ENCODE measurements at places on chromosomes 2 and 18. TPM values are rescaled to one million over a fixed set of nuclear protein-coding genes. Genes with fewer than 3 reads are reported as not detected.

FNDC4 gene
- 136 TPM for total RNA-seq

SH3RF3 gene
- total RNA-seq = 20.4 TPM

AP1S3 gene
- 0.61 TPM for total RNA-seq

EFR3B gene
- 2.0 TPM for total RNA-seq

ANKAR gene
- 6.6 TPM for total RNA-seq

MOGAT1 gene
- 0.74 TPM for total RNA-seq

GALNT3 gene
- total RNA-seq = 1.1 TPM

SKOR2 gene
- not detected for total RNA-seq

GDF7 gene
- 1.2 TPM for total RNA-seq

NEMP2 gene
- 6.5 TPM for total RNA-seq

EPHA4 gene
- 23.1 TPM for total RNA-seq

FAM110C gene
- 1.4 TPM for total RNA-seq

IL1RN gene
- 8.9 TPM for total RNA-seq

GRCh38 chr2:6368281-6368680 lies 497.4 kb downstream of the CMPK2 start:
- DNase-seq = no peak

- peak; percentile 83 for DNase-seq
These were observed at the start of gene GAL3ST2 for GRCh38 chr2:241776336-241777169. GAL3ST2 (plus strand) TSS chr2:241776822; CDS start chr2:241776956, 134 bp downstream.

GRCh38 chr18:45627204-45627526 lies 11.9 kb downstream of the SLC14A2 start:
- no peak for DNase-seq

GRCh38 chr2:239727182-239727775 lies 297.9 kb downstream of the NDUFA10 start:
- peak; percentile 87 for DNase-seq

GRCh38 chr2:148014616-148015015 lies 5.9 kb downstream of the ORC4 start:
- DNase-seq = no peak

DNA sequence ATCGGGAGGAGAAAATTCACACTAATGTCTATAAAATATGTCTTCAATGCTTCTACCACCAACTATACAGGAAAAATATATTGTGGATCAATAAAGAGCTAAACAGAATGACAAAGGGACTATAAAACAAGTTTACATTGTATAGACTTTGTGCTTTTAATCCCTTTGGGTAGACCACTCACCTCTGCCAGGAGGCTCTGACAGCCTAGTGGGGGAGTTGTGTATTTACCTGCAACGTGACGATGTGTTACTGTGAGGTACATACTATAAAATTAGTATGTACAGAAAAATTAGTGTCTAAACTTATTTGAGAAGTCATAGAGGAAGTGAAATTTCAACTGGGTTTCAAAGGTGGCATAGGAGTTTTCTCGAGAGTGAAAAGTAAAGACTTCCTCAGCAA lies 243.3 kb upstream of the REG3G start:
- DNase-seq = no peak

GRCh38 chr2:43508209-43508608 lies 87.6 kb downstream of the THADA start:
- no peak for DNase-seq

- DNase-seq = no peak
These were observed 694.9 kb upstream of the KLHL29 start for GRCh38 chr2:22690096-22690495.

DNA sequence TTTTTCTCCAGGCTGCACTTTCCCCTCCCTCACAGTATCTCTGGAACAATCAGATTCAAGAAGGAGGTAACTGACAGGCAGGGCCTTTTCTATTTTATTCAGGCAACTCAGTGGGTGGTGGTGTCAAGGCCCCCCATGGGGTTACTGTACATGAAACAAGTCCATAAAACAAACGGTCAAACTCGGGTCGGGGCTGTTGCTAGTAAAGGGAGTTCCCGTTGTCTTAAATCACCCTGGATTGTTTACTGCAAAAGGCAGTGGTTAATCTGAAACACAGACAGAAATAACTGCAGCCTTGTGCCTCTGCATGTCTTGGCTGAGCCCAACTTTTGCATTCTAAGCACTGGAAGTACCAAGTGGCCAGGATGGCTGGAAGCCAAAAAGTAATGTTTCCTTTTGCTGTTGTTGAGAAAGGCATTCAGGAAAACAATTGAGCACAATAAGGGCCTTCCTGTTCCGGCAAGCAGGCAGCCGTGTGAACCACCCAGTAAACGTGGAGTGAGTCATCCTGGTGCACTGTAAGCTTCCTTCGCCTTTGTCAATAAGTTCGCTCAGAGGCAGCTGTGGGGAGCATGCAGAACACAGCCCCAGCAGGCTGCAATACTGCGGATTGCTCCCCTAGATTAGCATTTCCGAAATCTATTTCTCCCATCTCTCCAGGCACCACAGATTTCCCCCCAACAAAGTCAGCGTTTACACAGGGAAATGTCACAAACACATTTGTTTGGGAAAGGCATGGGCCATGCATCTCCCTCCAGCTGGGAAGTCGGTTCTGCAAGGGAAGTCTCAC lies 149.6 kb downstream of the IRS1 start:
- DNase-seq = no peak

DNA sequence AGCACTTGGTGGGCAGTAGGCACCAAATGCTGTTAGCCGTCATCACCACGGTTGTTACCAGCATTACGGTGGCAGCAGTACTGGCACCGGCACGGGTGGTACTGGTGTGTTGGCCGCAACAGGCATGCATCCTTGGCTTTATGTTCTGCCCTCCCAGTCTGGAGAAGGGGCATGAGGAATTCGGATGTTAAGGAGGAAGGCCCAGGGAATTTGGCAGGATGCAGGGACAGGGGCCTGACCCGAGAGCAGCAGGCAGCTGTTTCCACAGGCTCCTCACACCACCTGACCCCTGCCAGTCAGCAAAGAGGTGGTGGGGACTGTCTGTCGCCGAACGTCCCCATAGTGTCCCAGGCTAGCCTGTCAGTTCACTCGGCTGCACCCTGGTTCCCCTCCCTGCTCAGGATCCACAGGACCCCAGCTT lies 79.0 kb downstream of the EDAR start:
- no peak for DNase-seq

- DNase-seq = no peak
These were observed 5.1 kb downstream of the OR6B3 start for GRCh38 chr2:240048237-240048636.

GRCh38 chr2:44771522-44771921 lies 170.0 kb upstream of the SIX3 start:
- DNase-seq = no peak

DNA sequence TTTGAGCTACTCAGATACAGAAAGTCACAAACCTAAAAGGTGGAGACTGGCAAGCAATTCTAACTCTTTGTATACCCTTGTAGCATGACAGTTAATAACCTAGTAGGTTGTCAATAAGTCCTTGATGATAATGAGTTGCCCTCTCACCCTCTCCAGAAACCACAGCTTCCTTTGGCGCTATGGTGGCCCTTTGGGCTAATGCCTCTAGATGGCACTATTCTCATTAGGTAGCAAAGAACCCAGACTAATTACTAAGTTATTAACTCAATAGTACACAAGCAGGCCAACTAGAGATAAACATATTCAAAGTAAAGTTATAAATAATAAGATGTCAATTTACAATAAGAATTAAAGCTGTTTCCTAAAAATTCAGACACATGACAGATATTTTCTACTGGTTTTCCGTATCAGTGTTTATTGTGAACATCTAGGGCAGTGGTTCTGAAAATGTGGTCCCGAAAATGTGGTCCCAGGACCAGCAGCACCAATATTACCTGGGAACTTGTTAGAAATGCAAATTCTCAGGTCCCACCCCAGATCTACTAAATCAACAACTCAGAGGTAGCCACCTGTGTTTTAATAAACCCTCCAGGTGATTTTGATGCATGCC lies 41.1 kb downstream of the LDAH start:
- DNase-seq = no peak

GRCh38 chr2:194566907-194567660 lies 1089.9 kb upstream of the SLC39A10 start:
- no peak for DNase-seq

DNA sequence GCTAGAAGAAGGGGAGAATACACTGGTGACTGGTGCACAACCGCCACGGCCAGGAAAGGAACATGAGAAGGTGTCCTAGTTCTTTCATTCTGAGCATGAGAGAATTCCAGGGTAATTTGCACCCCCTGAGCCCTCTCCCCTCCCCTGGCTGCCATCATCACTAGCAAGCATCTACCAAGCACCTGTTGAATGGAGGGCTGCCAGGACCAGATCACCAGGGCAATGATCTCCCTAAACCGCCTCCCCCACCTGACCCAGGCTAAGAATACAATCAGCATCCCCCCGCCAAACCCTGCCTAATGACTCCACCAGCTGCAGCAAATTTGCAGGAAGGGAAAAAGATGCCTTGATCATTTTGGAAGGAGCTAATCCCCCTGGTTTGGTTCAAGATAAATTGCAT lies 100.2 kb downstream of the STPG4 start:
- DNase-seq = no peak

- no peak for DNase-seq
These were observed 26.4 kb downstream of the MYOM1 start for GRCh38 chr18:3193331-3193730.

DNA sequence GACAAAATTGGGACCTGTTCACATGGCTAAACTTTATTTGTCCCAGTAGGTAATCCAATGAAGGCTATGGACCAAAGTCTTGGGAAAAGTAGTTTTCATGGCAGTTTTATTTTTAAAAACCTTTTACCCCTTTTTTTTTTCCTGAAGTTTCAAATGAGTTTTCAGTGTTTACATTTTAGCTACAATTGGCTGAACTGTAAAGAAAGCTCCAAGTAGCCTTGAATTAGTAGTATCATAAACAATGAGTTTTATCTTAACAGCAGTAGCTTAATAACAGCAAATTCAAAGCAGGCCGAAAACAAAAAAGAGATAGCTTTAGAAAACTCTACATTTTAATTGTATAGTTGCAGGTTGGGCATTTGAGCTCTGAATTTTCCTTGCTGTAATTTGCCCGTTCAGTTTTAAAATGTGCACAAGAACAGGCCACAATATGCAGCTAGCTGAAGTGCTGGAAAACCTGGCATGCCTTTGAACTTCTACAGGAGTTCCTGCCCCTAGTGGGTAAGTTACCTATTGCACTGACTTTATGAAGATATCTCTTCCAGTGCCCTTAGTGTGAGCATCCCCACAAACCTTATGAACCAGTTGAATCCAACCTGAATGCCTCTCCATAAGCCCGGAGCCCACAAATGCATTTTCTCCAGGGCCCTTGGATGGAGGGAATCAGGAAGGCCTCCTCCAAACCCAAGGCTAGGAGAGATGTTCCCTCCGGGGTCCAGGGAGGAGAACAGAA lies 106.7 kb downstream of the XRCC5 start:
- no peak for DNase-seq

DNA sequence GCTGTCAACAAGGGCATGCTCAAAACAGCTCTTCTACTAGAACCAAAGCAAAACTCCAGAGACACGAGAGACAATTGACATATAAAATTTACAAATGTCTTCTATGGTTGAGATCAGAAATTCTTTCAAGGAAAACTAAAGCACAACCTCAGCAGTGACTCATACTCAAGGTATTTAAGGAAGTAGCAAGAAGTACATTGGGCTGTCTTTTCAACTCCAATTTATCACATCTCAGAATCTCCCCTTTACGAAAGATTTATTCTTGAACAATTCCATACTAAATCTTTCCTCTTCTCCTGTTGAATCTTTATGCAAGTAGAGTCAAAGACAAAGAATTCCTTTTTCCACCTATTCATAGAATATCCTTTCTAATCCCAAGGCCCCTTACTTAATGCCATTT lies 324.0 kb downstream of the IRS1 start:
- DNase-seq = no peak

GRCh38 chr2:187982668-187983067 lies 309.0 kb upstream of the GULP1 start:
- no peak for DNase-seq

- DNase-seq = no peak
These were observed 18.8 kb downstream of the KLHL41 start for GRCh38 chr2:169528271-169528701.

- peak; percentile 85 for DNase-seq
These were observed 93.9 kb upstream of the CTDP1 start for GRCh38 chr18:79585395-79586370.

- no peak for DNase-seq
These were observed 217.1 kb downstream of the KLHL29 start for GRCh38 chr2:23602116-23602515.

DNA sequence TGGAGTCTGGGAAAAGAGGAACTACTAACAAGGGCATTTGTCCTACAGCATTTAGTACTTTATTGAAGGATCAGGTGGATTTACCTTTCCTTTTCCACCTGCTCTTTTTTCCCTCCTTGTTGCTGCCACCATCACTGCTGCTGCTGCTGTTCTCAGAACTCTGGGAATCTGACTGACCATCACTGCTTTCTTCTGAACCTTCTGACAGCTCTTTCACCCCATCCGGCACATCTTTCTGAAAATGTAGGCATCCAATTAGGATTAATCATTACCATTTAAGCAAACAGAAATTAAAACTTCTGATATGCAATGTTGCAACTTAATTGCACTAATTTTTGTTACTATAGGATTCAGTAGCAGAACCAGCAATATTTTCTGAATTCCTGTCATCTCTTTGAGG lies 79.0 kb downstream of the ASXL2 start:
- no peak for DNase-seq

GRCh38 chr2:224929512-224929911 lies 112.8 kb downstream of the DOCK10 start:
- no peak for DNase-seq

DNA sequence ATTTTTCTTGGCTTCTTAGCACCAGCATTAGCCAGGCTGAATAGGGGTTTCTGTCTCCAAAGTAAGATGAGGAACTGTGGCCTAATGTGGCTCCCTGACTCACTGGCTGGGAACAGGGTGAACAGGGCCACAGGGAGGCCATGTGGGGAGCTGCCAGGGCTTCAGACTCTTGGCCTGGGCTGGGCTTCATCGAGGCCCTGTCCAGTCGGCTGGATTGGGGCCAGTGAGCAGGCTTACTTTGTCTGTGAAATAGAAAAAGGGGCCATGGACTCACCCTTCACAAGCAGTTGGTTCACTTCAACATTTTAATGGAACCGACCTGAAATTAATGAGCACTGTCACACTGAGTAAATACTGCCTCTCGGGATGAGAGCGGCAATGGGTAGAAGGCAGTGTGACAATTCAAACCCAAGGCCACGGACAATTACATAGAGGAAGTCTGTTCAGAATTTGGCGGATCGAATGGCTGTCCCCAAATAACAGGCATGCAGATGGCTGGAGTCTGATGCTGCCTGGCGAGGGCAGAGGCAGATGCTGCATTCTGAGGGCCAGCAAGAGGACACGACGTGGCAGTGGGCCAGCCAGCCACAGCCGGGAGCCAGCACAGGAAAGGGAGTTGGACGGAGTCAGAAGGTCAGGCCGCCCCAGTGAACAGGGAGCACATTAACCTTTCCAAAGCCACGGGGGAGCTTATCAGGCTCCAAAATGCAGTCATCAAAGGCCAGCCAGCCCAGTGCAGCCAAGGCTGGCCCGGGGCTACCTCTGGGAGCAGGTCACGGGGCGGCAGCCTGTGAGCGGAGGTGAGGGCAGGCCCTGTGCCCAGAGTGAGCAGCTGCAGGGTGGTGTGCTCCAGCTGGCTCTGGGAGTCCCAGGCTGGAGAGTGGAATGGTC lies 146.6 kb upstream of the REV1 start:
- peak; percentile 92 for DNase-seq
